ENCODE measurements at places on chromosomes 3 and 15. TPM values are rescaled to one million over a fixed set of nuclear protein-coding genes. Genes with fewer than 3 reads are reported as not detected.

DHX36 gene
- 181 TPM for total RNA-seq

PPARG gene
- 1.3 TPM for total RNA-seq

ARL14 gene
- total RNA-seq = not detected

GABRR3 gene
- total RNA-seq = not detected

BSN gene
- 23.5 TPM for total RNA-seq

MUC20 gene
- total RNA-seq = 10.0 TPM
